ENCODE measurements at places on chromosomes 3 and 15. TPM values are rescaled to one million over a fixed set of nuclear protein-coding genes. Genes with fewer than 3 reads are reported as not detected.

DNA sequence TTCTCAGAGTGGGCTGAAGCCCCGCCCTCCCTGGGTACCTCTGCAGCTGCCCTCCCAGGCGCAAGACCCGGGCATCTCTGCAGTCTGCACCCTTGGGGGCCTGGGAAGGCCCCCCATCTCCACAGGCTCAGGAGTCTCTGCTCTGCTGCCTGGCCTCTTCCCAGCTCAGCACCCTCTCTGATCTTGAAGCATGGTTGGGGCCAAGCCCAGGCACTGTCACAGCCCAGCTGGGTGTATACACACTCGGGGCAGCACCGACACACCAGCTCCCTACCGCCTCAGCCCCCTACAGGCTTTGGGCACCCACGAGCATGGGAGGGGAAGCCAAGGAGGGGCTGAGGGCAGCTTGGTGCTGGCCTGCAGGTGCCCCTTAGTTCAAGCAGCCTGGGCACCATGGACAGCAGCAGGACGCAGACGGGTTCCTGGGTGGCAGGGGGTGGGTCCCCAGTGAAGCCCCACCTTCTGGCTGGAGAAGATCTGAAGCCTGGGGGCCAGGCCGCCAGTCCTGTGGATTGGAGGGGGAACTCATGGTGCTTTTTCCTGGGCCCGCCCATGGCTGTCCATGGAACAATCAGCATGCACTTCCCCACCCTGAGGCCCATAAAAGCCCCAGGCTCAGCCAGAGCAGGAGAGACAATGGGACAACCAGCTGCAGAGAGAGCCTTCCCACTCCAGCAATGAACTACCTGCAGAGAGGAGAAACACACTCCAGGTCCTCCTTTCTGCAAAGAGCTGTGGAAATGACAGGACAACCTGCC is 170.6 kb downstream of the TJP1 start:
- no peaks in the 10 kb centered on the region for H3K27me3 ChIP-seq
- no peaks in the 10 kb centered on the region for H3K4me1 ChIP-seq
- DNase-seq: no peak
- H3K36me3 ChIP-seq: no peaks in the 10 kb centered on the region
- no peak overlapping the region for H3K4me3 ChIP-seq

DNA sequence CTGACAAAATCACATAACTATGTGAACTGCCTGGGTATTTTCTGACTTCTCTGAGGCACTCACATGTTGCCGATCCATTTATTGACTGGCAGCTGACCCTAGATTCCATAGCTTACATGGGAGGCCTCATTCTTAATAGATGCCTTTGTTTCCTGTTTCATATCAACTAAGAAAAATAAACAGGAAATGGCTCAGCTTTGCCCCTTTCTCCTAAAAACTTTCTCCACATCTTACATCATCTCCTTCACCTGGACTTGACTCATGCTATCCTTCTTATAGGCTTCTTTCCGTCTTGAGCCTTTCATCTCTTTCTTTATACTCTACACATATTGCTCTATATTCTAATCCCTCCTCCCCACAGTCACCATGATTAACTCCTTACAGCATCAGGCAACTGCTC is 38.0 kb downstream of the TXNRD3 start:
- no peak for DNase-seq
- H3K27me3 ChIP-seq: no peaks in the 10 kb centered on the region
- no peak overlapping the region for H3K27ac ChIP-seq
- peaks cover 18% of the 10 kb centered on the region for H3K4me1 ChIP-seq

GRCh38 chr15:100944986-100945385 is 25.8 kb downstream of the LRRK1 start:
- DNase-seq: no peak
- H3K27ac ChIP-seq: no peak overlapping the region
- H3K27me3 ChIP-seq: peaks cover 23% of the 10 kb centered on the region
- no peak overlapping the region for H3K4me3 ChIP-seq

GRCh38 chr3:126184465-126185000 is 4.1 kb upstream of the ALDH1L1 start:
- no peaks in the 10 kb centered on the region for H3K36me3 ChIP-seq
- H3K4me3 ChIP-seq: no peak overlapping the region
- H3K27me3 ChIP-seq: peaks cover 34% of the 10 kb centered on the region

- peaks cover 1% of the 10 kb centered on the region for H3K4me1 ChIP-seq
- no peak for DNase-seq
- H3K36me3 ChIP-seq: no peaks in the 10 kb centered on the region
- no peak overlapping the region for H3K27ac ChIP-seq
- H3K27me3 ChIP-seq: peaks cover 7% of the 10 kb centered on the region
Observed at GRCh38 chr3:185176750-185177359, 24.0 kb upstream of the C3orf70 start.

DNA sequence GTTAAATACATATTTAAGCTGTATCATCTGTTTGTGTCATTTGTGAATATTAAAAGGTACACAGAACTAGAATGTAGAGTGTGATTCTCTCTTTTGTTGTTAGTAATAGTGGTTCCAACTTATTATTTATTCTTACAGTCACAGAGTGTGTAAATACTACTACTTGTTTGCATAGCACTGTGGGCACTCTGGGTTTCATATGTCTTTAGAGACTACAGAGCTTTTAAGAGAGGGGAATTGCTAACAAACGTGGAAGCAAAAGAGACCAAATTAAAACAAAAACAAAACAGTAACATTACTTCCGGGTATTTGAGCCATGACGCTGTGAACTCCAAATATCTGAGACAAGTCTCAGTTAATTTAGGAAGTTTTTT is 828.0 kb upstream of the DPPA4 start:
- no peaks in the 10 kb centered on the region for H3K4me1 ChIP-seq
- H3K36me3 ChIP-seq: no peaks in the 10 kb centered on the region
- H3K27ac ChIP-seq: no peak overlapping the region
- H3K4me3 ChIP-seq: no peak overlapping the region
- no peaks in the 10 kb centered on the region for H3K27me3 ChIP-seq

- no peak for DNase-seq
- H3K4me1 ChIP-seq: peaks cover 1% of the 10 kb centered on the region
Observed at GRCh38 chr3:42900226-42901072, 5.5 kb upstream of the ZNF662 start.

GRCh38 chr3:52784021-52784621 is 6.7 kb downstream of the ITIH1 start:
- DNase-seq: peak; percentile 18
- H3K4me1 ChIP-seq: no peaks in the 10 kb centered on the region
- peaks cover 12% of the 10 kb centered on the region for H3K27me3 ChIP-seq
- no peak overlapping the region for H3K4me3 ChIP-seq

DNA sequence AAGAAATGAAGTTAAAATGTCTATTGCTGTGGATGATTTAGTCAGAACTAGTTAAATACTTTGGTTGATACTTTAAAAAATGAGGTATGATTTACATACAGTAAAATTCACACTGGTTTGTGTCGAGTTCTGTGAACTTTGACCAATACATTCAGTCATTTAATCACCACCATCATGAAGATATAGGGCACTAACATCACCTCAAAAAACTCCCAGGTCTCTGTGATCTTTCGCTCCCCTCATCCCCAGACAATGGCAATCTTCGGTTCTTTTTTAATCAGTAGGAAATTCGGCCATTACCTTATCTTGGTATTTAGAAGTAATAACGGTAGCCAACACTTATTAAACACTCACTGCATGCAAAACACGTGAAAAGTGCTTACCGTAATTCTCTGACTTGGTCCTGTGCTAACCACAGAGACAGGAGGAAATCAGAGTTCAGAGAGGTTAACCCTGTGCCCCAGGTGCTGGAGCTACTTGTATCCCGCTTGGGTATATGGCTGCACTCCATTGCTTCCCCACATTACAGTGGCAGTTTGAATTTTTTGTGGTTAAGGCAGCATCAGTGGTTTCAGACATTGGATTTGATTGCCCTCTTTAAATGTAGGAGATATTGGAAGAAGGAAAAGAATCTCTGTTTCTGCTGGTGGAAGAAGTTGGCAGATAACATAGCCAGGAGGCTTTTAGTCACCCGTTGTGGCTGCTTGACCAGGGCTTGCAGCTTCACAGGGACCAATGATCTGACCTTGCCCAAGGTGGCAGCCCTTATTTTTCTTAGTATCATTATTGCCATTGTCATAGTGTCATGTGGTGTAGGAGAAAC is 4.2 kb downstream of the PLCL2 start:
- peaks cover 51% of the 10 kb centered on the region for H3K4me1 ChIP-seq
- peak overlapping the region; percentile 96 for H3K4me3 ChIP-seq
- DNase-seq: no peak
- peaks cover 20% of the 10 kb centered on the region for H3K36me3 ChIP-seq
- no peaks in the 10 kb centered on the region for H3K27me3 ChIP-seq

GRCh38 chr15:58427987-58428386 is 3.8 kb upstream of the LIPC start:
- H3K36me3 ChIP-seq: peaks cover 25% of the 10 kb centered on the region
- H3K27me3 ChIP-seq: no peaks in the 10 kb centered on the region
- no peak for DNase-seq
- H3K4me3 ChIP-seq: no peak overlapping the region
- H3K4me1 ChIP-seq: peaks cover 3% of the 10 kb centered on the region

- H3K36me3 ChIP-seq: no peaks in the 10 kb centered on the region
- H3K4me1 ChIP-seq: peaks cover 1% of the 10 kb centered on the region
- H3K27ac ChIP-seq: no peak overlapping the region
- no peak overlapping the region for H3K4me3 ChIP-seq
- peaks cover 7% of the 10 kb centered on the region for H3K27me3 ChIP-seq
- DNase-seq: no peak
Observed at GRCh38 chr15:29859973-29860715, 37.9 kb upstream of the TJP1 start.

DNA sequence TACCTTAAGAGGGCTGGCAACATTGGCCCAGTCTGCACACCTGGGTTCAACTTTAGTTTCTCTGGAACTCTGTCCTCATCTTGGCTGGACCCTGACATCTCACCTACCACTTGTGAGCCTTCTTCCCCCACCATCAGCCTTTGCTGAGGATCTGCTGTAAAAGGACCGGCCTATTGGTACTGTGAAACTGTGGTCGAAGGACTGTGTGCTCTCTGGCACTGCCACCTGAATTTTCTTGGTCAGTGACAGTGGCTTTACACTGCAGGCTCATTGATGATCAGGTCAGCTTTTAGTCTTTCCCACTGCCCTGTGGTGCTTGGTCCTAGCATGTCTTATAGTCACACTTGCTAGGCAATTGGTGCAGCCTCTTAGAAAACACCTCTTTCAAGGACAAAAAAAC is 86.9 kb downstream of the PEX5L start:
- DNase-seq: no peak
- H3K36me3 ChIP-seq: peaks cover 2% of the 10 kb centered on the region
- H3K4me1 ChIP-seq: peaks cover 2% of the 10 kb centered on the region
- H3K4me3 ChIP-seq: no peak overlapping the region

The AP3B2 gene
- 0.17 TPM for total RNA-seq

The CLSTN2 gene
- not detected for total RNA-seq

The GP9 gene
- total RNA-seq: not detected

All from activated naive CD8-positive, alpha-beta T cell treated with anti-CD3 and anti-CD28 coated beads, Interleukin-2, amount 10 ng/mL, durations not matched to agents 7 days and 5 days (primary cell).